Skin of body (tissue), 3 donors: ENCODE measurements at places on chromosomes 1 and 21.

- DNase-seq, result peak; percentile 4
These were observed 911 bp downstream of the GNB1 start for GRCh38 chr1:1889847-1890505.

DNA sequence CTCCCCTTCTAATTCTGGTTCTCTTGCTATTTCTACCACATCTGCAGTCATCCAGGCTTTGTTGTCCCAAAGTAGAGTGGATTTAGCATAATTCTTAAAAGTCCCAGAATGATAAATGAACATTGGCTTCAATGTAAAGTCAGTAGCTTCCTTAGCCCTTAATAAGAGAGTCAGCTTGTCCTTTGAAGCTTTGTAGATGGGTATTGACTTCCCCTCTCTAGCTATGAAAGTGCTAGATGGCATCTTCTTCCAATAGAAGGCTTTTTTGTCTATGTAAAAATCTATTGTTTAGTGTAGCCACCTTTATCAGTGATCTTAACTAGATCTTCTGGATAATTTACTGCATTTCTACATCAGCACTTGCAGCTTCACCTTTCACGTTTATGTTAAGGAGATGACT lies 181.4 kb upstream of the B3GALT2 start:
- no peak for DNase-seq

DNA sequence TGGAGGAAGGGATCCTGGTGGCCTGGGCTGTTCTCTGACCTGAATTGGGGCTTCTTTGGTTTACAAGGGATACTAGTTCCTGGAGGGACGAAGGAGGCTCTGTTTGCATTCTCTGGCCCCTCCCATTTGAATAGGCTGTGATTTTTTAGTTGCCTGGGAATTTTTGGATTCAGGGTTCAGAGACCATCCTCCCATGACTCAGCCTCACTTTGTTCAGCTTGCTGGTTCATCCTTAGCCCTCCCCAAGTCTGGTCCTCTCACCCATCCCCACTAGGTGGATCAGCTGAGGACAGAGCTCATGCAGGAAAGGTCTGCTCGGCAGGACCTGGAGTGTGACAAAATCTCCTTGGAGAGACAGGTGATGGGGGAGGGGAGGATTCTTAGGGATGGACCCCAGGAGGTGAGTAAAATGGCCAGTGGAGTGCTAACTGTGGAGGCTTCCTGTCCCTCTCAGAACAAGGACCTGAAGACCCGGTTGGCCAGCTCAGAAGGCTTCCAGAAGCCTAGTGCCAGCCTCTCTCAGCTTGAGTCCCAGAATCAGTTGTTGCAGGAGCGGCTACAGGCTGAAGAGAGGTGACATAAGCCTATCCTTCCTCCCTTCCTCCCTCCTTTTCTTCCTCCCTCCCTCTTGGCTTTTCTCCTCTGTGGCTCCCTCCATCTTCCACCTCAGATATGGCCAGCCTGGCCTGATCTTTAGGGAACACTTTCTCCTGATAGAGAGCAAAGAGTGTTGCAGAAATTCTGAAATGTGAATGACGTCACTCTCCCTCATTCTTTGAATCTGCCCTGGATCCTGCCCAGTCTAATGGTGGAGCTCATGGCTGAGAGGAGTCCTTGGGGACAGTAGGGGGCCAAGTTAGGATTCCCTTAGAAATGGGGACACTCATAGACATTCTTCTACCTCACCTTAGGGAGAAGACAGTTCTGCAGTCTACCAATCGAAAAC lies 4.5 kb upstream of the TUFT1 start:
- DNase-seq, result no peak

- peak; percentile 89 for DNase-seq
These were observed 149.6 kb downstream of the DISC1 start for GRCh38 chr1:231776010-231776756.

- no peak for DNase-seq
These were observed 182.0 kb downstream of the AGBL4 start for GRCh38 chr1:49841767-49842166.

- DNase-seq, result no peak
These were observed 88.2 kb downstream of the TIAM1 start for GRCh38 chr21:31255896-31256295.

GRCh38 chr1:95309031-95309471 lies 75.0 kb downstream of the RWDD3 start:
- peak; percentile 75 for DNase-seq

GRCh38 chr1:205324781-205325180 lies 3.2 kb upstream of the NUAK2 start:
- DNase-seq, result no peak

GRCh38 chr1:241934201-241934848 lies 23.2 kb upstream of the BECN2 start:
- DNase-seq, result peak; percentile 21

GRCh38 chr1:239322369-239322768 lies 64.0 kb upstream of the CHRM3 start:
- DNase-seq, result no peak

GRCh38 chr1:40692429-40692895 lies 958 bp downstream of the NFYC start:
- no peak for DNase-seq

DNA sequence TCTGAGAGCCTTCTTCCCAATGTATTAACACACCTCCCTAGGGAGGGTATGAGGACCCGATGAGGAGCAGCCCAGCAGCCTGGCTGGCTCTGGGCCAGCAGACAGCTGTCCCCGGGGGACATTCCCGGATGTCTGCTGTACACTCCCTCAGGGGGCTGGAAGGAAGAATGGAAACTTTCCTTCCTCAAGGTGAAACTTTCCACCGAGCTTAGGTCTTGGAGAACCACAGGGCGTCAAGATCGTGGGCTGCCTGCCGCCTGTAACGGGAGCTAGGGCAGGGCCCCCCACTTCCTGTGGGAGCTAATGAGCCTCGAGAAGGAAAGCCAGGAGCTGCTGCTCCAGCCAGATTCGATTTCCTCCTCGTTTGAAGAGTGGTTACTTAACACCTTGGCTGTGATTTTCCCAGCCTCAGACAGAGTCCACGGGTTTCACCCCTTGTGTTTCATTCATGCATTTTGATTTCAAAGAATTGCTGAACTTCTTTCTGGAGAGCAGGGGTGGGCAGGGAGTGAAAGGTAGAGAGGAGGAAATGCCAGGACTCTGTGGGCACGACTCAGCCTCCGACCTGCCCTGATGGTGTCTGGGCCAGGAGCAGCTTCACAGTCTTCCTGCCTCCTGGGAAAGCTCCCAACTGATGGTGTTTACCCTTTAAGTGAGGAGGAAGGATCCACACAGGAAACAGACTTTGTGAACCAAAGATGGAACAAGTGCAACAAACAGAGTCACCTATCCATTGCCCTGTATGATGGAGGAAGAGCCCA lies 29.7 kb downstream of the UBE2T start:
- DNase-seq, result no peak

DNA sequence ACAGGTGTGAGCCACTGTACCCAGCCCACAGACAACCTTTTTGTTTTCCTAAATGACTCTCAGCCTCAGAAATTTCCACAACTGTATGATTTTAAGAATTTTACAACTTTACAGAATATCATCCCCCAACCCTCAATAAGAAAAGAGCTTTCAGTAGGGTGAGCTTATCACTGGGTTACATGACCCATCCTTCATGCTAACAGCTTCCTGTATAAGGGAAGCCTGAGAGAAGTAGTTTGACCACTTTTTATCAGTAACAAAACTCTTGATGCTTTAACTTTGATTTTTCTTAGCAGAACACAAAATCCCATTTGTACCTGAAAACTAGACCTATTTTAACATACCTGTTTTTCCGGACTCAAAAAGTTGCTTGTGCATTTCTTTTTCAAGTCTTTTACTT lies 9.7 kb upstream of the MYBPHL start:
- no peak for DNase-seq

DNA sequence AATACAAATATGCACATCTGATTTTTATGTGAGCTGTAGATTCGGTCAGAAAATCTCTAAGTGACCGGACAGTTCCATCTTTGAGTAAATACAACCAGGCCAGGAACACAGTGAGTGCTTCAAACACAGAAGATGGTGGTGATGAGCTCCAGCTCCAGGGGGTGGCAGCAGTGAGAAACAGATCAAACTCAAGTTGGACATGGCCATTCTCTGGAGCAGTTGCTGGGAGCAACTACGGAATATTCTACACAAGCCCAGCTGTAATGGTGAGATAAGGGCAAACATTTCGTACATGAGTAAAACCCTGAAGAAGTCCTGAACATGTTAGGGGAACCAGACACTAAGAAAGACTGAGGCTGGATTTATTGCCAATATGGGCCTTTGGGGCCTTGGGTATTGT lies 100.7 kb downstream of the BARHL2 start:
- DNase-seq, result no peak

- peak; percentile 91 for DNase-seq
These were observed 1.1 kb upstream of the JUN start for GRCh38 chr1:58784758-58785441.

GRCh38 chr1:200081151-200081968 lies 53.9 kb downstream of the NR5A2 start:
- DNase-seq, result no peak

DNA sequence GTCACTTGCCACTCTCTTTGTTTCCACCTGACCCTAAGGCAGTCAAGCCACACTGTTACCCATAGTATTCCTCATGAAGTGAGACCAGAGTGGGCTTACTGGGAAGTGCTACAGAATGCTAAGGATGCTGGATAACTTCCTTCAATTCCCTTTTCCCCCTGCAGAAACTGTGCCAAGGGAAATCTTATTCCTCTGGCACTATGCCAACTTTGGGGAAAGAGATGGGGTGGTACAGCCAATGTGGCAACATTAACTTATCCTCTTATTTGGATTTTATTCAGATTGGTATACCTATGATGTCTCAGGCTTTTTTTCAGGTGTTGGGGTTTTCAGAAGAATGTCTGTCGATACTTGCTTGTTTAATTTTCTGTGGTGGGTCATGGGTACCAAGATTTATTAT lies 599.4 kb upstream of the PBX1 start:
- no peak for DNase-seq

- no peak for DNase-seq
These were observed 101.6 kb downstream of the TLR5 start for GRCh38 chr1:223041481-223041880.

GRCh38 chr21:34996304-34997101 lies 52.6 kb downstream of the RUNX1 start:
- DNase-seq, result peak; percentile 85

- DNase-seq, result no peak
These were observed 46.9 kb downstream of the IL23R start for GRCh38 chr1:67213164-67213563.

- DNase-seq, result no peak
These were observed 1329.6 kb downstream of the KCNT2 start for GRCh38 chr1:195278644-195279043.

DNA sequence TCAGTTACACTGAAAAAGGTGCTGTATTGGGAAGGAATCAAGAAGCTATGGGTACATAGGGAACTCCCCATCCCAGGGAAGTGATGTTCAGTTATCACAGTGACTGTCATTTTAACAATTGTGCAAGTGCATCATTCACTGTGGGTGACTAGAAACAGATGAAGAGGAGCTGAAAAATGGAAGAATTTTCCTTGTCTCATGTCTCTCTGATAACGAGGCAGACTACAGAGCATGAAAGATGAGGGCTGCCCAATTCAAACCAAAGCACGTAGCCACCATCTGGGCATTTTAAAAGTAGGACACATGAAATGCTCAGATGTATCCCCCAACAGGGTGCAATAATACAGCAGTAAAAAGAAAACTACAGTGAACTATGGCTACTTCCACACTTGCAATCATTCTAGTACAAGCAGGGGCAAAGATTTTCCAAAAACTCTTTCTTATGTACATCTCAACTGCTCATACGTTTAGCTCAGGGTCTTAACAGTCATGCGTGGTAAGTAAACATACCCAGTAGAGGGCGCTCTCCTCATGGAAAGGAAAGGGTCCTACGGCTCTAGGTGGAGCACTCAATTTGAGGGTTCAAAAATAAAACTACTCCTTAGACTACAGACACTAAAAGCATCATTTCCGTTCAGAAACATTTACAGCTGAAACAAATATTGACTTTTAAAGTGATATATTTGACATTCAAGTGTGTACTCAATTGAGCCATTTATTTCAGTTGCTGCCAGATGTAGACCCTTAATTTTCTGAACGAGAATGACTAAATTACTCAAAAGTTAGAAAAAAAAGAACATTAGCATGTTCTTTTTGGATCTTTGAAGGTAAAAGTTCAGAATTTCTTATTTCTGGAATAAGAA lies 143.2 kb downstream of the KCTD3 start:
- no peak for DNase-seq

DNA sequence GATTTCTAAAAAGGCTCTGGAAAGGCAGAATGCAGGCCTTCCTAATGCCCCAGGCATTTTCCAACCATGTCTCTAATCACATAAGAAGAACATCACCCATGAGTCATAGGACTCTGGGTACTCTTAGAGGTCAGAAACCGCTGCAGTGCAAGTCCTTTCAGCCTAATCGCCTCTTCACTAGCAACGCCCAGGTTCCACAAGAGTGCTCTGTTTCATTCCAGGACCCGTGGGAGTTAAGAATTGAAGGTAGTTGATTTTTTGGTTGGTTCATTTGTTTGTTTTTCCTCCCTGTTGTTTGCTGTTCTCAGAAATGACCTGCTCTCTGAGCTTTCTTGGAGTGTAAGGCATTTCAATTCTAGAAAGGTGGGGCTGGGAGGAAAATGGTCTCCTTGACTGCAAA lies 123.2 kb downstream of the NR5A2 start:
- DNase-seq, result no peak

GRCh38 chr1:186574926-186575325 lies 105.3 kb downstream of the PTGS2 start:
- DNase-seq, result no peak

DNA sequence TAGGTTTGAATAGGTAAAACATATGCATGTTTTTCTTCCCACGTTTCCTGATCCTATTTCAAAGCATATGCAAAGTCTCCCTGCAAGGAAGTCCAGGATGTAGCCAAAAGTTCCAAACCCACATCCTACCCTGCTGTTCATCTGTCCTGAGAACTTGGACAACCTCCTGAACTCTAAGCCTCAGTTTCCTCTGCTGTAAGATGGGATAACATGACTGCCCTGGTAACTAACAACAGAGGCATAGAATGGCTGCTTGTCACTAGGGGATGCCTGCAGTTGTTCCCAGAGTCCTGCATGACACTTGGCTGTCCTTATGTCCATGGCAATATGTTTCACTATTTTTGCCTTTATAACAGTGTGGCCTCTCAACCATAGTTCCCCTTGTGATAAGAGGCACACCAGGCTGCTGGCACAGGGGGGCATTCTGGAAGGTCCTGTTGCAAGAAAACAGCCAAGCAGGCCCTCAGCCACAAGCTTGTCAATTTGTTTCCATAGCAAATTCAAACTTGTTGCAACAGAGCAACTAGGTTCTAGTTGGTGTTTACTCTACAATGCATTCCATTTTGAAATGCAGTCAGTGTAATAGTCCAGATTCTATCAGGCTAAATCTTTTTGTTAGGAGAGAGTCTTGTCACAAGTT lies 1.5 kb upstream of the HDGF start:
- DNase-seq, result no peak
